Tibial nerve (tissue), 4 donors: ENCODE measurements at places on chromosomes 13 and 19. TPM values are rescaled to one million over a fixed set of nuclear protein-coding genes. Genes with fewer than 3 reads are reported as not detected.

The FCGBP gene
- 17.4 TPM for total RNA-seq

The ZNF442 gene
- total RNA-seq, result 3.9 TPM

The ACP4 gene
- total RNA-seq, result not detected

The CEACAM20 gene
- total RNA-seq, result not detected

The ZNF225 gene
- total RNA-seq, result 1.8 TPM

The ZNF737 gene
- total RNA-seq, result 15.6 TPM

The BORCS8 gene
- total RNA-seq, result 11.8 TPM

The NCCRP1 gene
- total RNA-seq, result not detected

The ITGBL1 gene
- total RNA-seq, result 26.4 TPM

The FCHO1 gene
- 9.9 TPM for total RNA-seq

The LILRA1 gene
- total RNA-seq, result 1.3 TPM

The NALCN gene
- total RNA-seq, result 6.0 TPM

The PEX11G gene
- total RNA-seq, result 8.6 TPM

DNA sequence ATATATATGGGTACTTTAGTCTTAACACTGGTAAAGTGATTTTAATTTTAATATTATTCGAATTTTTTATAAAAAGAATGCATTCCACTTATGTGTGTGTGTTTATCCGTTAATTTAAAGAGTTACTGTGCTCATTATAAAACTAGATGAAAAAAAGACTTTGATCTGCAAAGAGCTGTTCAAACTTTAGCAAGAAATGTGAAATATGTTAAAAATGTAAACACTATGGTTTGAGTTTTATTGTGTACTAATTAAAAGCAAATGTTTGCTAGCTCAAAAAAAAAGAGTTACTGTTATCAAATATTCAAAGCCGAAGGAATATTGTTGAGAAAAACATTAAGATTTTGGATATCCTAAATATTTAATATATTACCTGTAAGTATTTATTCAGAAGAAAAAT, 34.5 kb downstream of the UFM1 start:
- DNase-seq, result no peak

- no peak for DNase-seq
Observed at GRCh38 chr19:11019262-11019661, 58.4 kb downstream of the SMARCA4 start.

DNA sequence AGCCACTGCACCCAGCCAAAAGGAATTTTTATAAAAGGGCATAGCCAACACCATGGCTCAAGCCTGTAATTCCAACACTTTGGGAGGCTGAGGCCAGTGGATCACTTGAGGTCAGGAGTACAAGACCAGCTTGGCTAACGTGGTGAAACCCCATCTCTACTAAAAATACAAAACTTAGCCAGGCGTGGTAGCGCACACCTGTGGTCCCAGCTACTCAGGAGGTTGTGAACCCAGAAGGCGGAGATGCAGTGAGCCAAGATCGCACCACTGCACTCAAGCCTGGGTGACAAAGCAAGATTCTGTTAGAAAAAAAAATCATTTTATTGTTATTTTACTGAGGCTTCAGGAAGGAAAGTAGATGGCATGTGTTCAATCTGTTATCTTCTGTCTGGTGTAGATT, 31.3 kb upstream of the FOXO1 start:
- no peak for DNase-seq

DNA sequence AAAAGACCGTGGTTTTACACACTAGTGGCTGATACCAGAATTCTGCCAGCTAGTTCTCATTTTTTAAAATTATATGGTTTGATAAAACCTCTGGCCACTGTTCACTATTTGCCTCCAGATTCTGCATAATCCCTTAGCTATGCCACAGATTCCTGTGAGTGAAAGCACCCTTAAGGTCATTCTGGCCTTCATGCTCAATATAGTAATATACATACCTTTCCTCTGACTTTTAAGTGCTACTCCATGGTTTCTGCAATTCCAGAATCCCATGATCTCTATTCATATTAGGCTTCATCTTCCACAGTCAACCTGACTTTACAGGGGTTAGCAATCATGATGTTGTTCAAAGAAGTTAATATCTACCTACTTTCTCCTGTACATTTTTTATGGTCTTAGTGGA, 274.1 kb upstream of the EDNRB start:
- no peak for DNase-seq

GRCh38 chr13:33218426-33218825, 67.1 kb downstream of the STARD13 start:
- DNase-seq, result no peak

GRCh38 chr13:106197496-106197895, 338.0 kb downstream of the EFNB2 start:
- DNase-seq, result no peak

DNA sequence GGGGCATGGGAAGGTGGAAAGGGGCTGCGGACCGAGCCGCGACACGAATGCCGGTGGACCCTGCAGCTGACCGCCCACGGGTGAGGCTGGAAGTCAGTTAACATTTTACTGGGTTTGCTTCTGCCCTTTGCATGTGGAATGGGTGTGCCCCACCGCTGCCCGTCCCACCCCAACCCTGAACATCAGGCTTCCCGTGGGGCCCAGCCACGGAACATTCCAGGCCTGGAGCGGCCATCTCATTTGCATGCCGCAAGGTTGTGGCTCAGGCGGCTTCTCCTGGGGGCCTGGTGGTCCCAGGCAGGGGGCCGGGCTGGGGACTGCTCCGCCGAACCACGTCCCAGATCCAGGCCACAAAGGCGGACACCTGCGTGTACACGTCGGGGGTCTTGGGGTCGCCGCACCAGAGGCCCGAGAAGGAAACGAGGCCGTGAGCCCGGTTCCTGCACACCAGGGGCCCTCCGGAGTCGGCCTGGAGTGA, 9.3 kb downstream of the FSTL3 start:
- DNase-seq, result no peak

DNA sequence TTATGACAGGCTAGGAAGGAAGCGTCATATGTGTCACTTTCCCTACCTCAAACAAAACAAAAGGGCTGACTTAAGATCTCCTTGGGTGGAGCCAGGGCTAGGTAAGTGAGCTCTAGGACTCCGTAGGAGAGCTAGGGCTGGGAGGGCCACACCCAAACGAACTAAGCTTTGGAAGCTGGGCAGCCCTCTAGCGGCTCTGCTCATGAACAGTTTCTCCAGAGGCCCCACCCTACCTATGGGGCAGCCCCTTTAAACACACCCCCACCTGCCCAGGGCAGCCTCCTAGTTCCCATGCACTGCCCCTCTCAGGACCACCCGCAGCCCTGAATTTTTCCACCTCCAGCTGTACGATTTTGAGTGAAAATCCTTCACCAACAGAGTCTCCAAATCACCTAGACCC, 3.5 kb downstream of the PEG3 start:
- DNase-seq, result no peak

DNA sequence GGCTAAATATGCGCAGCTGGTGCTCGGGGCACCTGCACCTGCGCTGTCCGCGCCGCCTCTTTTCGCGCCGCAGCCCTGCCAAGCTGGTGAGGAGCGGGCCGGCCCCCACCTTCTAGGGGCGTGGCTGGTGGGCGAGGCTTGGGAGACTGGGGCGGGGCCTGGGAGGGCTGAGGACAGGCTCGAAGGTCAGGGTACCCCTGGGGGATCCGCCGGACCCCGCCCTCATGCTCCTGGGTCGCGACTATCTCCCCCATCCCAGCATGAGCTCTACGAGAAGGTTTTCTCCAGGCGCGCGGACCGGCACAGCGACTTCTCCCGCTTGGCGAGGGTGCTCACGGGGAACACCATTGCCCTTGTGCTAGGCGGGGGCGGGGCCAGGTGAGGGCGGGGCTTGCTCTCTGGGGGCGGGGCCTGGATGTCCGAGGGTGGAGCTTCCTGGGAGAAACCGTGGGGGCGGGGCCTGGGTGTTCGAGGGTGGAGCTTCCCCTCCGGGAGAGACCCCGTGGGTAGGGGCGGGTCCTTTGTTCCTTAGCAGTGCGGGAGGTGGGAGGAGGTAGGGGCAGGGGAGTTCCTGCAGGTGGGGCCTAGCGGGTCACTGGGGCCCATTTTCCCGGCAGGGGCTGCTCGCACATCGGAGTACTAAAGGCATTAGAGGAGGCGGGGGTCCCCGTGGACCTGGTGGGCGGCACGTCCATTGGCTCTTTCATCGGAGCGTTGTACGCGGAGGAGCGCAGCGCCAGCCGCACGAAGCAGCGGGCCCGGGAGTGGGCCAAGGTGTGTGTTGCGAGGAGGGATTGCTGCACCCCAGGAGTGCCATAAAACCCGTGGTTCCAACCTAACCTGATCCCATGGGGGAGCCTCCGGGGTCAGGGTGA, 19.7 kb downstream of the PNPLA6 start:
- DNase-seq, result no peak

- no peak for DNase-seq
Observed at GRCh38 chr13:75417012-75417384, 65.0 kb downstream of the TBC1D4 start.

DNA sequence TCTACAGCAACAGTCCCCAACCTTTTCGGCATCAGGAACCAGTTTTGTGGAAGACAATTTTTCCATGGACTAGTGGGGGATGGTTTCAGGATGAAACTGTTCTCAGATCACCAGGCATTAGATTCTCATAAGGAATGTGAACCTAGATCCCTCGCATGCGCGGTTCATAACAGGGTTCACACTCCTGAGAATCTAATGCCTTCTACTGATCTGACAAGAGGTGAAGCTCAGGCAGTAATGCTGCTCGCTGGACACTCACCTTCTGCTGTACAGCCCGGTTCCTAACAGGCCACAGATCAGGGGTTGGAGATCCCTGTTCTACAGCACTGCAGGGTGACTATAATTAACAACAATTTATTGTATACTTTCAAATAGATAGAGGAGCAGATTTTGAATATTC, 21.9 kb downstream of the USP12 start:
- DNase-seq, result no peak

- DNase-seq, result peak; percentile 4
Observed at GRCh38 chr13:113654591-113655345, 3.2 kb downstream of the ATP4B start.

DNA sequence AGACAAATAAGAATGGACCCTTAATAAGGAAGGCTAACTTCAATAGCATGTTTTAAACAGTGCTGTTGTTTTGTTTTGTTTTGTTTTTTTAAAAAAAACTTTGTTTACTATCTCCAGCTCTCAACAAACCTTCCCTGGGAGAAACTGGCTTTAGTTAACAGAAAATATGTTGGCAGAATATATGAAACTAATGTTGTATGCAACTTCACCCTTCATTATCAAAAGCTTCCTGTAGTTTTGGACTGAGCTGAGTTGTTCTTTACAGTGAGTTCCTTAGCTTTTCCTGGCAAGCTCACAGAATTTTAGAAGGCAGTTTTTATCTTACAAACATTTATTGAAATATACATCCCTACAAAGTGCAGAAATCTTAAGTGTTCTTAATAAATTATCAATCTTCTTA, 2480.7 kb upstream of the PCDH20 start:
- no peak for DNase-seq

- no peak for DNase-seq
Observed at GRCh38 chr13:113664751-113665596, 2.0 kb upstream of the GRK1 start.

DNA sequence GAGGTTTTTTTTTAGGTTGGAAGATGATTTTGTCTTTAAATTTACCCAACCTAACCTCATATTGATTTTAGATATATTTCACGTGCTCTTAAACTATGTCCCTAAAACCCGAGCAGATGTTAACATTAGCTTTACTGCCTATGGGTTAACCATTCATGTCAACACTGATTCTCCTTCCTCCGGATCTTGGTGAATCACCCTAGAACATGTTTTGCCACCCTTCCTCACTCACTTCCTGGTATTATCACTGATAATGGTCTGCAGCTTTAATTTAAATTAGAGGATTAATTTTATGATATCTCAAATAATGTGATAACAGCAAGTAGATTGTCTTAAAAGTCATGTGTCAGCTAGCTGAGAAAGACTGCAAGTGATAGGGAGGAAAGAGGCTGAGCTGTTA, 31.9 kb downstream of the HTR2A start:
- no peak for DNase-seq

DNA sequence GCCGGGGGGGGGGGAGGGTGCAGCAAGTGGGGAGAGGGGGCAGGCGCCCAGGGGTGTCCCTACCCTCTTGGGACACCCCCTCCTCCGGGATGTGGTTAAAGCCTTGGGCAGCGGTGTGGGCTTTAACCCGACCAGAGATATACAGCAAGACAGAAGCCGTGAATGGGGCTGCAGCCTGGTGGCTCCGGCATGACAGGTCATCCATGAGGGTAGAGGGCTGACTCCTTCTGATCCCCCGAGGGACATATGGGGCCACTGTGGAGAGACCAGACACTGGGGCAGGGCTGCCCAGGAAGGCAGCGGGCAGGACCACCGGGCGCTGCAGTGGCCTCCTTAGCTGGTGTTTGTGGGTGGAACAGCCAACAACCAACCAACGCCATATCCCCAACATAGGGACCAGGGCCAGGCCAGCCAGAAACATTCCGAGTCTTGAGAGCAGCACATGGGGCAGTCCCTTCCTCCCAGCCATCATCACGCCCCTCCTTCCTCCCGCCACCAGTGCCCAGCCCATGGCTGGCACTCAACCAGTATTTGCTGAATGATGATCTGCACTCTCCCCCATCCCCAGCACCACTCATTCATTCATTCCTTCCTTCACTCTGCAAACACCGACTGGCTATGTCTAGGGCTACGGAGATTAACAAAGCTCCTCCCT, 18.2 kb downstream of the ELAVL1 start:
- no peak for DNase-seq

- DNase-seq, result no peak
Observed at GRCh38 chr19:17654993-17655392, 33.2 kb downstream of the UNC13A start.

DNA sequence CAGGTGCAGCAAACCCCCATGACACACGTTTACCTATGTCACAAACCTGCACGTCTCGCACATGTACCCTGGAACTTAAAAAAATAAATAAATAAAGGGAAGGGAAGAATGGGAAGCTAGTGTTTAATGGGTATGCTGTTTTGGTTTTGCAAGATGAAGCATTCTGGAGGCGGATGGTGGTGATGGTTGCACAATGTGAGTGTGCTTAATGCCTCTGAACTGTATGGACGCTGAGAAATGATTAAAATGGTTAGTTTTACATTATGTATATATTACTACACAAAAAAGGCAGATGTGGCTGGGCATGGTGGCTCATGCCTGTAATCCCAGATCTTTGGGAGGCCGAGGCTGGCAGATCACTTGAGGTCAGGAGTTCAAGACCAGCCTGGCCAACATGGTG, 17.8 kb downstream of the NFILZ start:
- no peak for DNase-seq

DNA sequence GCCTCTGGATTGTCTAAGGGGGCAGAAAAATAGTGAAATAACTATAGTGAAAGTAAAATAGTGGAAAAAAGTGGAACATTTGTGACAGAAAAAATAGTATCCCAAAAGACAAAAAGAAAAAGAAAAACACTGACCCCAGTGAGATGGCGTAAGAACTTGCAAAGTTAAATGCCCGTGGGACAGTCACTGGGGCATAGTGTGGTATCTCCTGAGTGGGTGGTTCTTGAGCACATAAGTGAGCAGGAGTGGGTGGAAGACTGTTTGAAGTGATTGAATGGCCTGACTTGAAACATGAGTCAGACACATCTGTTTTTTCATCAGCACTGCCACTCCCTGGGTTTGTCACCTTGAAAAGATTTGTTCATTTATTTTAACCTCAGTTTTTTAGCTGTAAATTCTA, 2.5 kb downstream of the ZNF430 start:
- DNase-seq, result no peak

GRCh38 chr13:42181381-42181953, 90.5 kb upstream of the AKAP11 start:
- DNase-seq, result no peak
